Activated T-helper 17 cell treated with anti-CD3 and anti-CD28 coated beads, Interleukin-2, amount 50 U/mL, for 72 hours (primary cell): ENCODE measurements at places on chromosomes 13 and 19.

DNA sequence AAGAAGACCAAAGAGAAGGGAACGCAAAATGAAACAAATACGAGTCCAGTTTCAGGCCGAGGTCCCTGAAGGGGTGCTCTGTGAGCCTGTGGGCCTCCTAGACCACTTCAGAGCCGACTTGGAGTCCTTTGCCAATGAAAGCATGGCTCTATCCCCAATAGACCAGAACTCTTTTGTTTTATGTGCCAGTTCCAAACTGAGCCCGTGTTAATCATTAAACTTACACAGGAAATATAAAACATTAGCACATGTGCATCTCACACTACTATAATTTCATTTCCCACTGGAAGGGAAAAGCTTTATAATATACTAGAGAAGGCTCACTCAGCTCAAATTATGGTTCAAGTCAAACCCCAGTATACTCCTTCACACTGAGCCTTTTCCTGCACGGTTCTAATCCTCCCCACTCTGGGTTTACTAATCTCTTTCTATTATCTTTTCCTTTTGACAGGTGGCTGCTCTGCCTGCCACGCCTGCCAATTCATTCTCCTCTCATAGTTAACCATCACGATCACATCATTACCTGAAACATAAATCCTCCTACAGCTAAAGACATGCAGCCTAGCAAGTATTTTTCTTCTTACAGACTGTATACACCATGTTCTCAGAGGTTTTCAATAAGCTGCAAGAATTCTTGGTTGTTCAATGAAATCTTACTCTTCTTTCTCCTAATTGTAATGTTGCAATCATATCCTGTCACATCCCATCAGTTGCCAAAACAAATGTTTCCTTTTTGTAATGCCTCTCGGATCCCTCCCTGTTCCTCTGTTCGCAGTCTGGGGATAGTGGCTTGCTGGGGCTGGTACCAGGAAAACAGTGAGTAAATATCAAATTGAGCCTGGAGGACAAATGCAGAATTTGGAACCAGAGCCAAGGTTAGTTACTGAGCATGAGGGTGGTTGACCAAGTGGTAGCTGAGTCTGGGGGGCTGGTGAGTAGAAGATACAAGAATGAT is 18.8 kb upstream of the WASF3 start:
- no peaks in the 10 kb centered on the region for H3K4me1 ChIP-seq
- peaks cover 31% of the 10 kb centered on the region for H3K27me3 ChIP-seq
- H3K4me3 ChIP-seq, result no peak overlapping the region
- no peak for ATAC-seq

GRCh38 chr13:104198801-104199200 is 1132.6 kb upstream of the SLC10A2 start:
- no peaks in the 10 kb centered on the region for H3K4me1 ChIP-seq
- no peak for ATAC-seq
- H3K27ac ChIP-seq, result no peak overlapping the region
- no peaks in the 10 kb centered on the region for H3K27me3 ChIP-seq
- no peak overlapping the region for H3K4me3 ChIP-seq

DNA sequence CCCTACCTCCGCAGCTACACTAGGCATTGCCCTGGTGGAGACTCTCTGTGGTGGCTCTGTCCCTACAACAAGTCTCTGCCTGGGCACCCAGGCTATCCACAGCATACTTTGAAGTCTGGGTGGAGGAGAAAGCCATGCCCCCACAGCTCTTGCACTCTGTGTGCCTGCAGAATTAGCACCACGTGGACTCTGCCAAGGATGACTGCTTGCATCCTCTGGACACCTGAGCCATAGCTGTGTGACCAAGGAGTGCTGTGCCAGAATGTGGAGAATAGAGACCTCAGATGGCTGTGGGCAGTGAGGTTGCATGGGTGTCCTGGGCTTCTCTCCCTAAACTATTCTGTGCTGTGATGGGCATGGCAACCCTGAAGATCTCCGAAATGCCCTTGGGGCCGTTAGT is 21.2 kb upstream of the MCF2L start:
- H3K27me3 ChIP-seq, result peaks cover 21% of the 10 kb centered on the region
- H3K27ac ChIP-seq, result no peak overlapping the region
- H3K4me3 ChIP-seq, result no peak overlapping the region
- H3K4me1 ChIP-seq, result peaks cover 2% of the 10 kb centered on the region
- no peak for ATAC-seq
- H3K36me3 ChIP-seq, result no peaks in the 10 kb centered on the region

DNA sequence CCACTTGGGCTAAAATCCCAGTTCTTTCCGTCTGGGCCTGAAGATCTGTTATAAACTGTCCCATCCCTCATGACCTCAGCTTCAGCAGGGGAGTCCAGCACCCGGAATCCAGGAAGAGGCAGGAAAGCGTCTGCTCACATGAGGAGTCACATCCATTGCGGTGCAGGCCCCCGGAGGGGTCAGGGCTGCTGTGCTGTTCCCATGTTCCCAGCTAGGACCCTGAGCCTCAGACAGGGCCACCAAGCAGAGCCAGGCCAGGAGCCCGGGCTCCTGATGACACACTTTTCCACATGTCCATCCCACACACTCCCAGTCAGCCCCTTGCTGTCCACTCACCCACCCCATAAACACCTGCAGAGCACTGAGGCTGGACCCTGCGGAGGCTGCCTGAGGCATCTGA is 45.3 kb upstream of the VSTM2B start:
- no peaks in the 10 kb centered on the region for H3K36me3 ChIP-seq
- no peak for ATAC-seq
- no peaks in the 10 kb centered on the region for H3K4me1 ChIP-seq
- H3K27me3 ChIP-seq, result peaks cover 45% of the 10 kb centered on the region

DNA sequence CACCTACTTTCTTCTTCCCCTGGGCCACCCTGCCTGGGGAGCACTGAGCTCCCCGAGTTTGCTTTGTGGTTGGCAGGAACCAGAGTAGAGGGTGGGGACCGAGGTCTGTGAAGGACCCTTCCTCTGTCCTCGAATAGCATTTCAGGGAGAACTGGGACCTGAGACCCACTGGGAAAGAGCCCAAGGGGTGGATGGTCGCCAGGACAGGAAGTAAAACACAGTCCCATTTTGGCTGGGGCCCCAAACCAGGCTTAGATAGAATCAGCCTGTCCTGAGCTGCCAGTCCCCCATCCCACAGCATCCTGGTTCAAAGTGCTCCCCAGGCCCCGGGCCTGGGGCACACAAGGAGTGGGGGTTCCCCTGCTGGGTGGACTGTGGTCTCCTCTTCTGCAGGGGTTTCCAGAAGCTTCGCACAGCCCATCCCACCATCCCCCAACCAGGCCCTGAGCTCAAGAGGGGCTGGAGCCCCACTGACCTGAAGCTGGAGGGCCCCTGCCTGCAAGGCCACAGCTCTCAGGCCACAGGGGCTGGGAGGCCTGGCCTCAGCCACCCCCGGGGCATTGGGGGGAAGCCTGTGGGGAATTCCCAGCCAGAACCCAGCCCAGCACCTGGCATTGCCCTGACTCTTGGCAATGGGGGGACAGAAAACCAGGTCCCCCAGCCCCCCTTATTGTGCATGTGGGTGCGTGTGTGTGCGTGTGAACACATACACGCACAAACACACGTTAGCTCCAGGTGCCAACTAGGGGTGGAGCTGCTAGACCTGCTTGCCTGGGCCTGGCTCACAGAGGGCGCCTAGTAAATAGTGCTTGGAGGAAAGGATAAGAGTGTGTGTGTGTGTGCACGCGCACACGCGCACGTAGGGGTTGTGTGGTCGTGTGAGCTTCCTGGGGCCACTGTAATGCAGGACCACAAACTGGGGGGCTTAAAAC is 995 bp upstream of the MKNK2 start:
- H3K27me3 ChIP-seq, result no peaks in the 10 kb centered on the region
- H3K4me1 ChIP-seq, result no peaks in the 10 kb centered on the region
- peaks cover 43% of the 10 kb centered on the region for H3K36me3 ChIP-seq

DNA sequence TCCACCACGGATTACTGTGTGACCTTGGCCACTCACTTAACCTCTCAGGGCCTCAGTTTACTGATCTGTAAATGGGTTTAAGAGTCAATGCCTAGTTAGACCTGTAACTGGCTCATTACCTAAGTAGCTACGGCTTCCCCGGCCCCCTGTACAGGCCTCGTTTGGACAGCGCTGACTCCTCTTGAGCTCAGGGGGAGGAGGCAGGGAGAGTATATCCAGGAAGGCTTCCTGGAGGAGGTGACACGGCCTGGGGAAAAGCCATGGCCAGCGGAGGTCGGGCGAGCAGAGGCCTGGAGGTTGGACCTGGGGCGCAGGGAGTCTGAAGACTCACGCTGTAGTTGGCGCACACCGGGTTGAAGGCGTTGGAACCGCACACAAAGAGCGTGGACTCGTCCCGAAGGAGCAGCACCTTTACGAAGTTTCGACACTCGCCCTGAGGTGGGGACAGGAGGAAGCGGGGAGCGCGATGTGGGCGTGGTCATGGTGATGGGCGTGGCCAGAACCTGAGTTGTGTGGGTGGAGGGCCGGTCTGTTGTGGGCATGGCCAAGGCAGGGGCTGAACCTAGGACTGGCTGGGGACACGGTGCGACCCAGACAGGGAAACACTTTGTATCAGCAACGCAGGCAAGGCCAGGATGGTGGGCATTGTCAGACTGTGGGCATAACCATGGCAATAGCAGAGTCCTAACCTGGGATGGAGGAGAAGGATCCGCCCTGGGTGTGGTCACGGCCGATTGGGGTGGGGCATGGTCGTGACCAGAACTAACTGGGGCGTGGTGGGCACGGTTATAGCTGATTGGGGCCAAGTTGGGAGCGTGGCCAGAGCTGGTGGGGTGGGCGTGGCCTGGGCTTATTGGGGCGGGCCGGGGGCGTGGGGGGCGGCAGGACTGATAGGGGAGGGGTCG is 3.6 kb downstream of the SEMA6B start:
- no peak for ATAC-seq
- H3K27ac ChIP-seq, result no peak overlapping the region
- H3K4me1 ChIP-seq, result no peaks in the 10 kb centered on the region
- H3K36me3 ChIP-seq, result no peaks in the 10 kb centered on the region

GRCh38 chr19:14145381-14145780 is 9.0 kb upstream of the ASF1B start:
- H3K36me3 ChIP-seq, result no peaks in the 10 kb centered on the region
- H3K27me3 ChIP-seq, result no peaks in the 10 kb centered on the region
- peaks cover 27% of the 10 kb centered on the region for H3K4me1 ChIP-seq
- no peak overlapping the region for H3K4me3 ChIP-seq

- peaks cover 9% of the 10 kb centered on the region for H3K4me1 ChIP-seq
- no peaks in the 10 kb centered on the region for H3K27me3 ChIP-seq
- no peak overlapping the region for H3K27ac ChIP-seq
- H3K4me3 ChIP-seq, result no peak overlapping the region
Measured at GRCh38 chr19:47765523-47766358, 12.8 kb upstream of the SELENOW start.

- no peak for ATAC-seq
- no peak overlapping the region for H3K4me3 ChIP-seq
- peaks cover 4% of the 10 kb centered on the region for H3K27me3 ChIP-seq
- no peaks in the 10 kb centered on the region for H3K4me1 ChIP-seq
Measured at GRCh38 chr13:77980592-77980991, 62.0 kb upstream of the EDNRB start.

DNA sequence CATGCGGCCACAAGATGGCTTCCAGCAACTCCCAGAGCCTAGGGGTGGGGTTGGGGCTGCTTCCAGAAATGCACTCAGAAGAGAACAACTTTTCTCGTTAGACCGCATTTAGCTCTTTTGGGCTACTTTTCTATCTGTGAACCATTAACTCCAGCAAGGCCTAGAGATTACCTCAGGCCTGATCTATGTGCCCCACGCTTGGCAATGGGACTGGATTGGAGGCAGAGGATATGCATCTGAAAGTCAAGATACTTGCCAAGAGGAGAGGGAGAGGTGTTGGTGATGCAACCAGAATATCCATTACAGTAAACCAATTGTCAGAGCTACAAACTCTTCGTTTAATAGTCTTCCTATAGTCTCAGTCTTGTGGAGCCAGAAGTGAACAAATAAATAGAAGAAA is 177.7 kb downstream of the TDRD3 start:
- peaks cover 33% of the 10 kb centered on the region for H3K36me3 ChIP-seq
- no peak for ATAC-seq
- H3K27me3 ChIP-seq, result no peaks in the 10 kb centered on the region
- H3K27ac ChIP-seq, result no peak overlapping the region
- no peak overlapping the region for H3K4me3 ChIP-seq
- H3K4me1 ChIP-seq, result no peaks in the 10 kb centered on the region

- H3K36me3 ChIP-seq, result no peaks in the 10 kb centered on the region
- no peak for ATAC-seq
- H3K27ac ChIP-seq, result no peak overlapping the region
- peaks cover 16% of the 10 kb centered on the region for H3K27me3 ChIP-seq
- H3K4me1 ChIP-seq, result no peaks in the 10 kb centered on the region
Measured at GRCh38 chr19:17624314-17624991, 63.7 kb downstream of the UNC13A start.

DNA sequence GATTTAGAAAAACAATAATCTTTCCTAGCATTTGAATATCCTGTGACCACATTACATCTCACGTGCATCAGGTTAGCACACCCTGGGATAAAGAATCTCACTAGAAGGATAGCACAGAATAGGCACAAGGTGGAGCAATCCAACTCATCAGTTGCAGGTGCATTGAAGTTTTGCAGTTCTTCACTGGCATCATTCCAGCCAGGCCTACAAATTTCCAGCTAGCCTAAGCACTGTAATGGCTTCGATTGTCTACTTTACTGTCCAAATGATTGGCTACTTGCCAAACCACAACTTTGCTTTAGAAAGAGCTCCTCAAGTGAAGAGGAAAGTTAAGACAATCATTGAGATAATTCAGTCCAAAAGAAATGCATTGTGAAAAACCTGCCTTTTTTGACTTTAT is 89.5 kb downstream of the SPRY2 start:
- H3K4me1 ChIP-seq, result no peaks in the 10 kb centered on the region
- no peaks in the 10 kb centered on the region for H3K27me3 ChIP-seq
- no peak overlapping the region for H3K4me3 ChIP-seq
- no peak overlapping the region for H3K27ac ChIP-seq
- H3K36me3 ChIP-seq, result no peaks in the 10 kb centered on the region

DNA sequence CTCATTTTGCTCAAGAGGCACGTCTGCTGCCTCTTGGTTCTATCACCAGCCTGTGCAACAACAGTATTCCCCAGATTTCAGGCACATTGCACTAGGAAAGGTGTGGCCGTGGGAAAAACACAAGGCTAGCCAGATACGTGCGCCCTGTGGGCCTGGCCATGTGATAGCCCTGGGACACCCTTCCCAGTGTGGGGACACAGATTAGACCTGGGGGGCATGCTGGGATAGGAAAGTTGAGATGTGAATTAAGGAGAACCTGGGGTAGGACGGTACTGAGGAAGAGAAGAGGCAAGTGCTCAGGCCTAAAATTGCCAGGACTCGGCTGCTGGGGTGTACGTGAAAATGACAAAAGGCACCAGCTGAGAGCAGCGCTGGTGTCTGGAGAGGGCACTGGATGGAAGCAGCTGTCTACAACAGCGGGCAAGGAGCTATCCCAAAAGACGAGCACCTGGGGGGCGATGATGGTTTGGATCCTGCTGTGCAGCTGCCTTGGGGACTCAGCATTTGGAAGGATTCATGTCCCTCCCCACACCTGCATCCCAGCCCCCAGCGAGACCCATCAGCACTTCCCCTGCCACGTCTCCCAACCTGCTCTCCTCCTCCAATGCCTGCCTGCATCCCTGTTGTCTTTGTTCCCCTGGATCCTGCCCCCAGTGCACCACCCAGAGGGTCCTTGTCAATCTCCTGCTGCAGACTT is 54.3 kb downstream of the GGACT start:
- H3K27ac ChIP-seq, result no peak overlapping the region
- ATAC-seq, result no peak
- no peaks in the 10 kb centered on the region for H3K27me3 ChIP-seq
- H3K4me3 ChIP-seq, result no peak overlapping the region
- no peaks in the 10 kb centered on the region for H3K4me1 ChIP-seq

- no peak overlapping the region for H3K4me3 ChIP-seq
- peaks cover 52% of the 10 kb centered on the region for H3K27me3 ChIP-seq
- no peak for ATAC-seq
- no peak overlapping the region for H3K27ac ChIP-seq
- H3K4me1 ChIP-seq, result no peaks in the 10 kb centered on the region
Measured at GRCh38 chr19:54534156-54534555, 31.5 kb downstream of the LAIR2 start.

GRCh38 chr13:28355822-28356371 is 139.0 kb downstream of the FLT1 start:
- H3K27me3 ChIP-seq, result no peaks in the 10 kb centered on the region
- H3K4me1 ChIP-seq, result no peaks in the 10 kb centered on the region
- peak overlapping the region; percentile 10 for H3K27ac ChIP-seq
